ENCODE measurements at places on chromosomes 2 and 18.

DNA sequence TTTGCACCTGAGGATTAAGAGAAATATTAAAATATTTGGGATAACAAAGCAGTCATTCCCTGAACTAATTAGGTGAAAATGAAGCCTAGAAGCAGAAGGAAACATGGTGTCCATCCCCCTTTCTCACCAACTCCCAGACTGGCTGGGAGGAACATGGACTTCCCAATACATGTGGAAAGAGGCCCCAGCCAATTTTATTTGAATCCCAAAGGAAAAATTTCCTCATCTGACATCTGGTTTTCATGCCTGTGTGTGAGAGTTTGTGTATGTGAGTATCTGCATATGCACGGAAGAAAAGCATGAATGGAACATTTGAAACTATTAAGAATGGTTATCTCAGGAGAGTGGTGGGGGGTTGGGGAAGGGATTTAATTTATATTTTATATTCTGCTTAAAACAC lies 84.3 kb downstream of the COPS8 start:
- no peak for DNase-seq

- no peak for DNase-seq
These were observed 6.7 kb downstream of the COA5 start for GRCh38 chr2:98601532-98602132.

GRCh38 chr18:2839202-2839601 lies 7.6 kb upstream of the EMILIN2 start:
- DNase-seq, result no peak

DNA sequence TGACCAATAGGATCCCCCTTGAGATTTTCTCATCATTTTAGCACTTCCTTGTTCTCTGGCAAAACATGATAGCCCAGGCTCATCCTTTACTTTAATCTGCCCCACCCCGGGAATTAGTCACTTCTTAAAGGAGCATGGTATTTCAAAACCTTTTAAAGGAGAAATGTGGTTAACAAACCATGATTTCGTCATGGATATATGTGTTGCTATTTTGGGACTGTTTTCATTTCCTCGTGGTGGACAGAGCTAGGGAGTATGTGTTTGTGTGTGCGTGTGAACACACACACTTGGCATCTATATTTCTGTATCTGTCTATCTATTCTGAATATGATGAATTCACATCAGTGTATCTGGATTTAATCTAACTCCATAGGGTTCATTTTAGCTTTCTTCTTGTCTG lies 128.1 kb downstream of the BIRC6 start:
- peak; percentile 5 for DNase-seq

DNA sequence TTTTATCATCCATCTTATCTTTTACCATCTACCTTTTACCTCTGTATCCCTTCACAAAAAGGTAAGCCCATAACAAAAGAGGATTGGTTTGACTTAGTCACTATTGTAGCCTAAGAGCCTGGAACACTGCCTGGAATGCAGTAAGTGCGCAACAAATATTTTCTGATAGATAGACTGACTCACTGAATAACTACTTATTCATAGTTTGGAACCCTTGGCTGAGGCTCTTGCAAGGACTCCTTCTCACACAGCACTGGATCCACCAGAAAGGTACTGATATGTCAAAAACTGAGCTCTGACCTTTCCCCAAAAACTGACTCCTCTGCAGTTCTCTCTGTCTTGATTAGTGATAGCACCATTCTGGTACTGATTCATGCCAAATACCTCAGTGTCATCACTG lies 426.7 kb downstream of the SETBP1 start:
- DNase-seq, result no peak

Data from T1000 (cell line).